ENCODE measurements at places on chromosomes 11 and 22.

- H3K4me1 ChIP-seq, result peaks cover 68% of the 10 kb centered on the region
- peak overlapping the region; percentile 100 for H3K27ac ChIP-seq
- peak; percentile 81 for DNase-seq
- H3K4me3 ChIP-seq, result peak overlapping the region; percentile 25
- no peaks in the 10 kb centered on the region for H3K36me3 ChIP-seq
Measured at GRCh38 chr11:126992804-126993111, 7.8 kb downstream of the KIRREL3 start.

GRCh38 chr11:102488208-102488607 lies 35.6 kb upstream of the TMEM123 start:
- no peaks in the 10 kb centered on the region for H3K27me3 ChIP-seq
- DNase-seq, result no peak
- no peaks in the 10 kb centered on the region for H3K36me3 ChIP-seq
- no peak overlapping the region for H3K27ac ChIP-seq
- no peak overlapping the region for H3K4me3 ChIP-seq

DNA sequence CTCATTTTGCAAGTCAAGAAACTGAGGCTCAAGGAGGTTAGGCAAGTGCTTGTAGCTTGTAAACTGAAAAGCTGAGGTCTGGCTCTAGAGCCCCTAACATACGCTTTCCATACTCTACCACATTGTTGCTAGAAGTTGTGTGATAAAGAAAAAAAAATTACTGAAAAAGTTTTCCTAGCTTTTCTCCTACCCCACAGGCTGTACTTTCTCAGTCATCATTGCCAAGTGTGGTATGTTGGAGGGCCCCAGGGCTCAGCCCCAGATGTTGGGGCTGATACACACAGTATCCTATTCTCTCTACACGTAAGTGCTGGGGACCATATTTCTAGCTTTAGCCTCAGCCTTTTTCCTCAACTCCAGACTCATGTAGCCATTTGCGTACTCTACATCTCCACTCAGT lies 16.0 kb downstream of the KREMEN1 start:
- no peaks in the 10 kb centered on the region for H3K36me3 ChIP-seq
- H3K27ac ChIP-seq, result no peak overlapping the region
- H3K27me3 ChIP-seq, result no peaks in the 10 kb centered on the region
- no peak overlapping the region for H3K4me3 ChIP-seq
- H3K4me1 ChIP-seq, result peaks cover 11% of the 10 kb centered on the region
- DNase-seq, result no peak

DNA sequence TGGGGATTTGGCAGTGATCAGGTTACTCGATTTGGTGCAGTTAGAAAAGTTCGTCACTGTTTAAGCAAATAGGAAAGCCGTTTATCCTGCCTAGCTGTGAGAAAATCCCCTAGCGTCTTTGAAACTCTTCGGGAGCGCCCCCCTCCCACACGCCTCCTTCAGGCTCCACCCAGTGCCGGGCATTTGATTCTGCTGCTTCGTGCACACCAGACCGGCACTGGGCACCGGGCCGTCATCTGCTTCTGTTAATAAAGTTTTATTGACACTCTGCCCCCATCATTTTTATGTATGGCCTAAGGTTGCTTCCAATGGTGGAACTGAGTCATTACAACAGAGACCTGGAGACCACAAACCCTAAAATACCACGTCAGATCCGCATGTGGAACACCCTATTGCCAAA lies 50.9 kb downstream of the IGF2 start:
- H3K36me3 ChIP-seq, result peaks cover 19% of the 10 kb centered on the region
- H3K27ac ChIP-seq, result no peak overlapping the region
- no peak overlapping the region for H3K4me3 ChIP-seq
- DNase-seq, result no peak
- H3K4me1 ChIP-seq, result peaks cover 16% of the 10 kb centered on the region

- no peaks in the 10 kb centered on the region for H3K27me3 ChIP-seq
- no peak overlapping the region for H3K4me3 ChIP-seq
- no peaks in the 10 kb centered on the region for H3K4me1 ChIP-seq
- H3K36me3 ChIP-seq, result no peaks in the 10 kb centered on the region
- H3K27ac ChIP-seq, result no peak overlapping the region
Measured at GRCh38 chr22:47143249-47143938, 380.9 kb downstream of the TBC1D22A start.

DNA sequence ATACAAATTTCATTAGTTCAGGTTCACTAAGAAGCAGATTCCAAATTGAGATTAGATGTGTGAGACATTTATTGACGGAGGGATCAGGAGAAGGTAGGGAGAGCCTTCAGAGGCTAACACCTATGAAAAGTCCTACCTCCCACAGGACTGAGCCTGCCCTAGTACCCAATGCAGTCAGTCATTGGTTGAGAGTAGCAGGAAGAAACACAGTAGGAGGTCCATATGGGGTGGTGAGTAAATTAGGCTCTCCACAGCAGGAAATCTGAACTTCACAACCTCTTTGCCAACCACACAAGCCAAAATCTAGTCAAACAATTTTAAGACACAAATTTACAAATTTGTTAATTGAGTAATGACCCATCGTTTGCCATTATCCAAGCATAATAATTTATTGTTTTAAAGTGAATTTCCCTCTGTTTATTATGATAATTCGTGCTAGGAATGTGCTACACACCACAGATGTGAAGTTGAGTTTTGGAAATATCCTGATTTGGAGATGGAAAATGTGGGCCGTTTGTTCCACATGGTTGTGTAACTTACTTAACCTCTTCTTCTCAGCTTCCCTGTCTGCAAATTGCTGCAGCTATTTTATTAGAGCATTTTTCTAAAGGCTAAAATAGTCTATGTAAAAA lies 542.1 kb downstream of the ETS1 start:
- no peak overlapping the region for H3K27ac ChIP-seq
- no peak for DNase-seq
- no peaks in the 10 kb centered on the region for H3K36me3 ChIP-seq
- H3K4me1 ChIP-seq, result no peaks in the 10 kb centered on the region
- no peak overlapping the region for H3K4me3 ChIP-seq
- no peaks in the 10 kb centered on the region for H3K27me3 ChIP-seq

DNA sequence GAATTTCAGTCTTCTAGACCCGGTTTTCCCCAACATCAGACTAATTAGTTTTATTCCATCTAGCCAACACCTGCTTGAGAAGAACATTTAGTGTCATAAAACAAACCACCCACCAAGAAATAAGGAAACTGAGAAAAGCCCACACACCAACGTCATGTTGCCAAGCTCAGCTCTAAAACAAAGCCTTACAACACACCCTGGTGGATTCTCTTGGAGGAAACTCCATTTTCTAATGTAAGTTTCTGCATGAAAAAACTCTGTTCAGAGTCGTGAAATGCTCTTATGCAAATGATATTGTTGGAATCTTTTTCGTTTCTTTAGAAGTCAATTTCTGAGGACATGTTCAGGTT lies 105.0 kb upstream of the RAG2 start:
- no peak for DNase-seq
- no peaks in the 10 kb centered on the region for H3K36me3 ChIP-seq
- H3K27ac ChIP-seq, result no peak overlapping the region
- H3K4me1 ChIP-seq, result no peaks in the 10 kb centered on the region
- peaks cover 14% of the 10 kb centered on the region for H3K27me3 ChIP-seq

DNA sequence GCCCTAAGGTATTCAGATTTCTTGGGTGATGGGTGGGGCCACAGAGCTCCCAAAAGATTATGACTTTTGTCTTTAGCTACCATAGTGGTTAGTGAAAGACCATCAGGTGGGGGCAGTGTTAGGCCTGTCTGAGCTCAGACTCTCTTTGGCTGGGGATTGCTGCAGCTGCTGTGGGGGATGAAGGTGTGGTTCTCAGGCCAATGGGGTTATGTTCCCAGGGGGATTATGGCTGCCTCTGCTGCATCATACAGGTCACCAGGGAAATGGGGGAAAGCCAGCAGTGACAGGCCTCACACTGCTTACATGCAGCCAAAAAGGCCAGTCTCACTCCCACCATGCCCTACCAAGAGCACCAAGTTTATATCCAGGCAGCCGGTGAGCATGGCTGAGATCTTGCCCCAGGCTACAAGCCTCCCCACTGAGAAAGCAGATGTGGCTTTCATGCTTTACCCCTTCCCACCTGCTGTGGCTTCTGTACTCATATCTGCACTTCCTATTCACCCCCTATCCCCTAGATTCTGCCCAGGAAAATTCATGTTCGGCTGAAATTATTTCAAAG lies 24.8 kb downstream of the CNTF start:
- H3K27ac ChIP-seq, result no peak overlapping the region
- 0 out of 2 replicates have a peak, but pooled peaks cover 7% of the 10 kb centered on the region for H3K27me3 ChIP-seq
- no peaks in the 10 kb centered on the region for H3K36me3 ChIP-seq
- DNase-seq, result no peak

DNA sequence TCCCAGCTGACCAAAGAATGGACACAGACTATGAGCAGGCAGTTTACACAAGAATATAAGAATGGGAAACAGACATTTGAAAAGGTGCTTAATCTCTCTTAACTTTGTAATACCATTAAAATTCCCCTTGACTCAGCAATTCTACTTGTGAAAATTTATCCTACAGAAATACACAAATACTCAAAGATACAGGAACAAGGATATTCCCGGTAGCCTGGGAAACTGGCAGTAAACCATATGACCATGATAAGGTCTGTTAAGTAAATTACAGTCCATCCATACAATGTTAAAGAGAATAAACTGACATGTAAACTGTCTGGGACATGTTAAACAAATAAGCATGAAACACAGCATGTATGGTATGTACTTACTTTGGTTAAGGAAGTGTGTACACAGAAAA lies 8.7 kb upstream of the MTFP1 start:
- no peaks in the 10 kb centered on the region for H3K27me3 ChIP-seq
- no peak overlapping the region for H3K4me3 ChIP-seq
- peaks cover 65% of the 10 kb centered on the region for H3K36me3 ChIP-seq
- DNase-seq, result no peak
- H3K4me1 ChIP-seq, result peaks cover 27% of the 10 kb centered on the region

GRCh38 chr22:20438678-20439492 lies 1.3 kb upstream of the SCARF2 start:
- H3K4me3 ChIP-seq, result peak overlapping the region; percentile 88
- no peaks in the 10 kb centered on the region for H3K27me3 ChIP-seq
- peak; percentile 39 for DNase-seq
- H3K36me3 ChIP-seq, result peaks cover 52% of the 10 kb centered on the region

Data from SJSA1 (cell line).